Activated CD8-positive, alpha-beta memory T cell treated with anti-CD3 and anti-CD28 coated beads for 24 hours (primary cell): ENCODE measurements at places on chromosomes 2 and 18.

DNA sequence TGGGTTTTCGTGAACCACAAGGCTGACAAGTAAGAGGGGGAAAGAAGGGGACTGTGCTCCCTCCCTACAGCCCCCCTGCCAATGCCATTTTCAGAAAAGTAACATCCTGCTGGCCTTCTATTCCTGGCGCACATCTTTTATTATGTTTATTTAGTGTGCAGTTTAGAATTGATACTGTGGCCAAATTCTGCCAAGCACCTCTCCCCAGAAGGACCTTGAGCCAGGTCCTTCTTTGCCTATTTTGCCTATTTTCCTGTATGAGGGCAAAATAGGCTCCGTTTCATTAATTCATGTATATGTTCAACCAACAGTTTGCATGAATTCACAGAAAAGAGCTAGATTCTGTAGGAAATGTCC, 136.0 kb downstream of the MYO3B start:
- DNase-seq: no peak

DNA sequence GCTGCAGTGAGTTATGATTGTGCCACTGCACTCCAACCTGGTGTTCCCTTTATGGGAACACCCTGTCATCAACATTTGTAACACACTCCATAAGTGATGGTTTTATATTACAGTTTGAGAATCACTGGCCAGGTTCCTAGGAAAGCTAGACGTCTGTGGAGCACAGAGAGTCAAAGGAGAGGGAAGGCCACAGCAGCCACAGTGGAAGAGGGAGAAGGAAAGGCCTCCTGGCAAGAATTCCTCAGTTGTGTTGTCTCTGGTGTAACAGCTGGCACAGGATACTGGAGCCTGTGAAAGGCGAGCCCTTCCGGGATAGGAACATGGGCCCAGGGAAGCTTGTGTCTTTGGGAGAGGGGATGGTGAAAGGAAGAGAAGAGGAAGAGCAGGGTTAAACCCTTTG, 360.5 kb upstream of the PIK3C3 start:
- DNase-seq: no peak

GRCh38 chr18:36176711-36177110, 10.6 kb upstream of the MOCOS start:
- no peak for DNase-seq

DNA sequence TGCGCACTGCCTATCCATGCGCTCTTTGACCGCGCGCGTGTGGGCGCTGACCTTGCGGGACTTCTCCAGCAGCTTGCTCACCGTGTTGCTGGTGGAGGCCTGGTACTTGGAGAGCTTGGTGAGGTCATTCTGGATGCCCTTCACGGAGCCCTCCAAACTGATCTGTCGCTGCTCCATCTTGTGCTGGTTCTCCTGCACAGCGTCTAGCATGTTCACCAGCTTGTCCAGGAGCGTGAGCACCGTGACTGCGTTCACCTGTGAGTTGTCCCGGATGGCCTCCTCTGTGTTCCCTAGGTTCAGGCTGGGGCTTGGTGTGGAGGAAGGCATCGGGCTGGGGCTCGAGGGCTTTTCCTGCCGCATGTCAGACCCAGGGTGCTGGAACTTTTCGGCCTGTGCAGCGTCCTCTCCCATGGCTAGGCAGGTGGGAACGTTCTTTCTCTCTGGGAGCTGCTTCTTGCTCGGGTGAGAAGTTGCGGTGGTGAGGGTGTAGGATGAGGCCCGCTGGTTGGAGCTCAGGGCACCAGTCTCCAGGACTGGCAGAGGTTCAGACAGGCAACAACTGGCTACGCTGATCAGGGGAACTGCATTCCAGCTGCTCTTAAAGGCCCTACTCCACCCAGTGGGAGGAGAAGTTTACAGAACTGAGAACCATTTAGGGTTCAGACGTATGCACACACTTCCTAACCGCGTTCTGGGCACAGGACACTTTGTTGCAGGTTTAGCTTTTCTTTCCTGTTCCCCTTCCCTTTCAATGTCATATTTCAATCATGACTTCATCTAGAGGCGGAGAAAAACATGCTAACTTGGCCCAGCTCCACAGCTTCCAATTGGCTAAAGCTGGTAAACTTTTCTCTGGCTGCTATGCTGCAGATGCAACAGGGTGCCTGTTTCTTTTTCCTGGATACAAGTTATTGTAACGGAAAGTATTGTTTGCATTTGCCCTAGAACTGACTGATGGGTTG, at the start of gene CAVIN2:
Gene CAVIN2, minus strand, starts transcription at position 574 of the 962 bp plus-strand sequence. Its CDS starts 163 bp downstream, at position 411.
- no peak for DNase-seq

DNA sequence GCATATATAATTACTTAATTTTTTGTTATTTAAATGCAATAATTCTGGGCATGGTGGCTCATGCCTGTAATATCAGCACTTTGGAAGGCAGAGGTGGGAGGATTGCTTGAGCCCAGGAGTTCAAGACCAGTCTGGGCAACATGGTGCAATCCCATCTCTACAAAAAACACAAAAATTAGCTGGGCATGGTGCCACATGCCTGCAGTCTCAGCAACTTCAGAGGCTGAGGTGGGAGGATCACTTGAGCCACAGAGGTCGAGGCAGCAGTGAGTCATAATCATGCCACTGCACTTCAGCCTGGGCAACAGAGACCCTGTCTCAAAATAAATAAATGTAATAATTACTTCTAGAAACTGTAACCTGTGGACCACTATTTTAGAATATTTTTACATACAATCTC, 21.5 kb upstream of the TMEM87B start:
- DNase-seq: no peak

GRCh38 chr2:239387811-239388210, 13.0 kb downstream of the HDAC4 start:
- no peak for DNase-seq

- no peak for DNase-seq
These were observed 54.1 kb downstream of the VIL1 start for GRCh38 chr2:218472988-218473387.

DNA sequence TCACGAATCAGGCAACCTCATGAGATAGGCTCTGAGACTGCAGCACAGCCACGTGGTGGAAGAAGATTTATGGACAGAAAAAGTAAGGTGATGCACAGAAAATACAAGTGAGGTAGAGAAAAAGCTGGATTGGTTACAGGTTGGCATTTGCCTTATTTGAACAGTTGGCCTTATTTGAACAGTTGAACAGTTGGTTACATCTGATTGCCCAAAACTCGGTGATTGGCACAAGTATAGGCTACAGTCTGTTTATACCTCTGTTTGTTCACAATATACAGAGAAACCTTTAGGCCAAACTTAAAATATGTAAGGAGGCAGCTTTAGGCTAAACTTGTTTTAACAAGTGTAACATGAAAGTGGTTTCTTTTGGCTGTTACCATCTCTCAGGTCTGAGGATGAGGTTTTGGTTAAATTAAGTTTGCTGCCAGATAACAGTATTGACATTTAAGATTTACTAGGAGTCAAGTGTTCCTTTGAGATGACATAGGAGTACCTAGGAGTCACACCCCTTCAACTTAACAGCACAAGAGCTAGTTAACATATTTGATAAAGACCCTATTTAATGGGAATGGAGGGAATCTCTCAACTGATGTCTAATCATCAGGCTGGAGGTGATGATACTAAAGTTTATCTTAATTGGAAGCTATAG, 16.5 kb upstream of the GPR155 start:
- DNase-seq: no peak

DNA sequence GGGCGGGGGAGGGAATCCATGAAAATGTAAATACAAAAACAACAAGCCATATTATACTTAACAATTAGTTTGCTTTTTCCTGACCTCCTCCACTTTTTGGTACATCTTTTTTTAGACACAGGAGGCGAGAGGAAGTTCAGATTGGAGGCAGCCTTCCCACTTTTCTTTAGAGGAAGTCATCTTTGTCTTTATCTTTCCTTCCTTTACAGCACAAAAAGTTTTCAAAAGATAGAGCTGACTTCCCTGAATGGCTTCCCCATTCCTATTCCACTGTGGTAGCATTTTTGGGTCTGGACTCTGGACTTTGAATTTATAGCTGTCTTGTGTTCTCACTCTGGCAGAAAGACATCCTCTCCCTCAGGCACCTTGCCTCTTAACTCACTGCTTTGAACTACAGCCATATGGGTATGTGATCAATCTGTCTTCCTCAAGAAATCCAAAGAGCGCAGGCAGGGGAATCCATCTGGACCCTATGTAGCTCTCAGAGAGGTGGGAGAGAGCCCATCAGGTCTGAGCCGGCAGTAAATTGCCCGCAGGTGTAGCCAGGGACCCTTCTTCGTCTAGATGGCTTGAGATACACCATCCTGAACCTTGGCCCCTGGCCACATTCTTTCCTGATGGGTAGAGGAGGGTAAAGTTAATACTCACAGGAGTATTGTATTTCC, 101.9 kb downstream of the AQP4 start:
- no peak for DNase-seq

GRCh38 chr2:230877759-230878598, 13.2 kb downstream of the ITM2C start:
- DNase-seq: peak; percentile 83

DNA sequence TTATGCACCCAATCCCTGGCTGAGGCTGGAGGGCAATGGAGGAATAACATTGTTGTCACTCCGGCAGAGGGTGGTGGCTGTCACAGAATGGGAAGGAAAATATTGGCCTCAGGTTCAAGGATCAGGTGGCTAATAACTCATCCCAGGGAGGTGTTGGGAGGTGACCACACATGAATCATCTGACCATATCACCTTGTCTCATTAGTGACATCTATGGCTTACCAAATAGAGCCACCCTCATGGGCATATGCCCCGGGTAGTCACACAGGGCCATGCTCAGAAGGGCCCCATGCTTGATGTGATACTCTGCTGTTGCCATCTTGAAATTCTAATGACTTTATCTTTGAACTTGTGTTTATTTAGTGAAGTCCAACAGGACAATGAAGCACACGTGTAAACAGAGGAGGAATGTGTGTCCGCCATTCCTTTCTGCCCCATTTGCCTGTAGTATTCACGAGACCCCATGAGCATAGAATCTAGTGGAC, 27.5 kb upstream of the HK2 start:
- DNase-seq: no peak

DNA sequence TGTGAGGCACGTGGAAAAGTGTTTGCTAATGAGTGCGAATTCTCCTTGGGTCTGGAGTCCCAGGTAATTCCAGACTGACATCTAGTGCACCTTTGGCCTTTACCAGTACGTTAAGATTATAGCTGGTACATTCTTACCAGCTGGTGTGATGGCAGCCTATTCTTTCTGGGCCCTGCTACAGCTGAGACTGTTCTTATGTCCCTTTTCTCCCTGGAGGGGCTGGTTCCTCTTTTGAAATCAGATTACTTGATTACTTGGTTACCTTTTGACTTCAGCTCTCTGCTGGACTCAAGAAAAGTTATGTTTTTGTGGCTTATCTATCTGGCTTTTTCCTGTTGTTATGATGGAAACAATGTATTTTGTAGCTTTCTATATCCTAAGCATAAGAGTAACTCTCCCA, 14.5 kb downstream of the CABYR start:
- DNase-seq: no peak

DNA sequence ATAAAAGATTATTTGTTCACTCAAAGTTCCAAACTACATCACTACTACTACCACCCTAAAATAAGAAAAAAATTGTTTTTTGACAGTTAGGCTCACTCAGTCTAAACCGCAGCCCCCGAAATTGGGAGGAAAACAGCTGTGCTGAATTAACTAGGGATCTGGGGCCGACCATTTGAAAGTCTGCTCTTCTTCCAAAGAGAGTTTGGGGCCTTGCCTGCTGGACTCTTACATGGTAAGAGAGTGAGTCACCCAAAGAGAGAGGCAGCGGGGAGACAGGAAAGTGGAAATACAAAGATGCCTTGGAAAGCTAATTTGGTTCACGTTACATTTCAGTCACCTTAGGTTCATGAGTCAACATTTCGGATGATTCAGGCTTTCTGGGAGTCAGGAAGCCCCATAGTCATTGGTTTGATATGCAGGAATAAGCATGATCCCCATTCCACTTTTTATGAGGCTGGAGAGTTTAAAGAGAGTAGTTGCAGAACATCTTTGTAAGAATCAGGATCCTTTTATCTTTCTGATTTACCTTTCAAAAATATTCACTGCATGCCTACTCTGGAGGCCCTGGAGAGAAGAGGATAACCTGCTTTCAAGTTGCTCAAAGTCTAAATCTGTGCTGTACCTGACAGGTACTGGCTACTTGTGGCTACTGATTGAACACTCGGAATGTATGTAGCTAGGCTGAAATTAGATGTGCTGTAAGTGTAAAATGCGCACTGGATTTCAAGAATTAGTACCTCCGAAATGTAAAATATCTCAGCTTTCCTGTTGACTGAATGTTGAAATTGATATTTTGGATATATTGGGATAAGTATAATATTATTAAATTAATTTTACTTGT, 995 bp upstream of the RTN4 start:
- peak; percentile 71 for DNase-seq

DNA sequence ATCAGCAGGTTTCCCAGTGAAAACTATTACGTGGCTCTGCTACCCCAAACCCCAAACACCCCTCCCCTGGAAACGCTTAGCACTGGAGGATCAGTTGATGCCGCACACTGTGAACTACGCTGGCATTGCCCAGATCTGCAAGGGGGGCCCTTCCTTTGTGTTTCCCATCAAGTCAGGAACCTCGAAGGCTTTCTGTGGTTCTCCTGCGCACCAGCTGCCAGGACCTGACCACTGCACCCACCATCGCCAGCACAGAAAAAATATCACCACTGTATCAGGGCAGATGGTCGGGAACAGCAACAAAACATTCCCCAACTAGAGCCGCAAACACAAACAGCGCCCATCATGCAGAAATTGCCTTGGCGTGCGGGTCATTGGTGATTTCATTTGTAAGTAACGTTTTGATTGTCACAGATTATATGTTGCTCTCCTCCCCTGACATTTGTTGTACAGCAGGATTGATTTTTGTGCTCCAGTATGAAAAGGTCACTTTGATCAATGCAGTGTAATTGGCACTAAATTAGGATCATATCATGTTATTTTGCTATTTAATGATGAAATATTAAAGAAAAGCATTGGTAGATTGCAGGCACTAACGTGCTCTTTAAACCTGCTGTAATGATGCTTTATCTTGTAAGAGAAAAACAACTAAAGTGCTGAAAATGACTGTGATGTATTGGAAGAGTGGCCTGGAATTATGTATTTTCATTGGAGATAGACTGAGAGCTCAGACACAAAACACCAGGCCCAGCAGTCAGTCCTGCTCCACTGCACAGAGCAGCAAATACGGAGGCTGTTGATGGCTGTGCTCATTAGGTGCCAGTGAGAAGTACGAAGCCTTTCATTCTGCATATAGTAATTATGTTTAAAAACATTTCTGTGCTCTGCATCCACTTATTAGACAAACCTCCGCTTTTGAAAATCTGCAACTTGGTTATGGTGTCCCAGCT, 833.2 kb upstream of the SALL3 start:
- DNase-seq: no peak

DNA sequence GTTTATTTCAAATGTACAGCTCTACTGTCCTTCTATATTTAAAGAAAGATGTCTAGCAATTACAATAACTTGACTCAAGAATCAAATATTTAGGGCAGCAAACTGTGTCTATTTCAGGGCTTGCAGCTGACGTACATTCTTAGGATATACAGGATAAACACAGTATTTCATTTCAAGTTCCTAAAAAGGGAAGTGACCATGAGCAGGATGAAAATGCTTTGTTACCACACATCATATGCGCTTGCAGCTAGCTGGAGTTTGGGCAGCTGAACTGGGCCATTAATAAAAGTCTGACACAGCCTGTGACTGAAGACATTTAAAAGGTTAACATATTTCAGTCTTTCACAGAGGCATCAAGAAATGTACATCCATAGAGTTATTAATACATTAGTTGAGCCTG, 264.6 kb upstream of the TRIB2 start:
- no peak for DNase-seq

- no peak for DNase-seq
These were observed 74.8 kb upstream of the SMIM21 start for GRCh38 chr18:75502286-75502685.

- no peak for DNase-seq
These were observed 12.3 kb downstream of the CEBPZ start for GRCh38 chr2:37219046-37219445.
